ENCODE measurements at places on chromosomes 7 and 10.

GRCh38 chr10:45034301-45034700, 33.6 kb downstream of the ZNF22 start:
- no peak for DNase-seq

GRCh38 chr10:58757352-58758065, 244.8 kb downstream of the BICC1 start:
- no peak for DNase-seq

- no peak for DNase-seq
Observed at GRCh38 chr7:30249986-30250774, 34.2 kb upstream of the ZNRF2 start.

DNA sequence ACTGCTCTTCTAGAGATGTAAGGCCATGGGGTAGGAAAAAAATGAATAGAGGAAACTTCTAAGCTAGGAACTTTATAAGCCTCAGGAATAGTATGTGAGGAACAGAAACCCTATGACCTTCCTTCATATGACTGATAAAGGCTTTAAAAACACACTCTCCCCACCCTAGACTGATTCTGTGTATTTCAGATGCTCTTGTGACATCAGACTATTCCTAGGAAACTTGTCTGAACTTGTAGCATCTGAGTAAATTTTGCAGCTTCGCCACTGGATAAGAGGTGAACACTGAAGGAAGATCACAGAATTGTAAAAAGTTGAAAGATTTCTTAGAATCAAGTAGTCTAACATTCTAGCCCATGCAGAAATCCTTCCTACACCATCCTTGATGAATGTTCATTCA, 31.0 kb upstream of the CBLL1 start:
- no peak for DNase-seq

DNA sequence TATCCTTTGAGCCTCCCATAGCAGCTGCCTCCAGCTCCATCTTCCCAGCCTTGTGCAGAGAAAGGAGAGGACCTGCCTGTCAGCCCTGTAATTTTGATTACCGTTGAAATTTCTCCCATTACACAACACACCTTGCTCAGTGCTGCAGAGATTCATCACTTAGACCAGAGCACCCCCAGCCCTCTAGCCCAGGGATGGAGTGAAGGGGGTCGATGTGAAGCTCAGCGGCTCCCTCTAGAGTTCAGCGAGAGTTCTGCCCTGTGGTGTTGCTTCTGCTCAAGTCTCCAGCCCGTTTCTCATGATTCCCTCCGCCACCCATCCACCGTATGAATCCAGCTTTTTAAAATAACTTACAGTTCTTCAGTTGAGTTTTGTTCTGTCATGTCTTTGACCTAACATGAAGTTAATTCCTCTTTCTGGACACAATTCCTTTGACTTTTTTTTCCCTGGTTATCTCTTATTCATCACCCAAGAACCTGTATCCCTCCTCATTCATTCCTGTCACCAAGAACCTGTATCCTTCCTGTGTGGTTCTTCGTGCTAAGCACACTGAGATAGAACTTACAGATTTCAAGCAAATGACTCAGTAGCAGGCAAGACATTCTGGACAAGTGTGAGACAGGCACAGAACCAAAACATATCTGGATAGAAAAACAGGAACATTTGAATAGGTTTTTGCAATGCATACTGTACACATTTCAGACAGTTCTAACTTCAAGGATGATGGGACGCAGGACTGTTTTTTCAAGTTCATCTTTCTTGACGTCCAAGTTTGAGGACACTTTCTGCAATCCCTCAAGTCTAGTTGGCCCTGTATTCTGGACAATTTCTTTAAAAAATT, 35.0 kb upstream of the ZNF32 start:
- no peak for DNase-seq

- DNase-seq = no peak
Observed at GRCh38 chr7:27435461-27435860, 192.9 kb downstream of the EVX1 start.

GRCh38 chr7:149822353-149822943, 15.7 kb upstream of the ZNF862 start:
- DNase-seq = no peak

GRCh38 chr10:4450981-4451908, 374.8 kb upstream of the AKR1E2 start:
- DNase-seq = no peak

DNA sequence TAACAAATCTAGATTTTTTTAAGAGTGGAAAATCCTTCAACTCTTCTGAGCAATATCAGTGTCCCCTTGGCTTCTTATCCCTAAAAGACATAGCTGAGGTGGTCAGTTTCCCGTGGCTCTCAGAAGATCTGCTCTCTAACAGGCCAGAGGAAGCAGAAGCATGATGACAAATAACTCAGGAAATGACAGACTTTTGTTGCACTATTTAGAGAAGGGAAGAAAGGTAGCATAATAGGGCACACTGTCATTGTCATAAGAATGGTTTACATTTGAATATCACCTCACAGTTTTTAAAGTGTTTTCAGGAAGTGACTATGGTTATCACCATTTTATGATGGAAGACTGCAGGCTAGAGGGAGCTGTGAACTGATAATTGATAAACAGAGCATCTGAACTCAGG, 33.6 kb upstream of the RAPGEF5 start:
- no peak for DNase-seq

- peak; percentile 64 for DNase-seq
Observed at GRCh38 chr7:23696916-23697441, 13.0 kb upstream of the STK31 start.

GRCh38 chr10:30596013-30596412, 33.5 kb downstream of the LYZL2 start:
- DNase-seq = no peak

- no peak for DNase-seq
Observed at GRCh38 chr10:117047947-117048346, 43.0 kb upstream of the SHTN1 start.

DNA sequence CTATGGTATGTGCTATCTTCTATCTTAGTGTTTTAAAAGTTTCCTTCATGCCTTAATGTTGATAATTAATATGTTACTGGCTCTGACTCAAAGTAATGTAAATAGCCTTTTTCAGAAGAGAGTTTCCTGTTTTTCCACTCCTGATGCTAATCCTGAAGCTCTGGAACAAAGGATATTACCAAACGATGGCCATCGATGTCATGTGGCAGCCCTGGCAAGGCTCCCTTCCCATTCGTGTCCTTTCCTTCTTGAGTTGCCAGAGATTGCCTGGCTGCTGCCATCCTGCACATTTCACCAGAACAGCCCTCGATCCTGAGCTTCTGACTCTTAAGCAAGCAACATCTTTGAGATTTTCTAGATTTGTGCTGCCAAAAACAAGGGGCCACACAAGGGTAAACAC, 46.0 kb downstream of the RNF133 start:
- DNase-seq = no peak

DNA sequence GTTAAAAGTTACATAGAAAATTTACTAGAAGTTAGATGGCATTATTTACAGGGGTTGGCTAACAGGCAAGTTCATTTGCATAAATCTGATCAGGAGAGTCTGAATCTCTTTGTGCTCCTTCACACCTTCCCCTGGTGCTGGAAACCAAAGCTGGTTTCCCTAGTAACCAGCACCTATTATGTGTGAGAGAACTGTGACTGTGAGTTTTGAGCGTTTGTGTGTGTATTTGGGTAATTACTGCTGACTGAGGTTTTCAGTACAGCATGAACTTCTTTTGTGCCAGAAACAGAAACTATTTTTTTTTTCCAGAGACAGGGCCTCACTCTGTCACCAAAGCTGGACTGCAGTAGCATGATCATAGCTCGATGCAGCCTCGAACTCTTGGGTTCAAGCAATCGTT, 10.3 kb upstream of the IFIT1B start:
- no peak for DNase-seq

DNA sequence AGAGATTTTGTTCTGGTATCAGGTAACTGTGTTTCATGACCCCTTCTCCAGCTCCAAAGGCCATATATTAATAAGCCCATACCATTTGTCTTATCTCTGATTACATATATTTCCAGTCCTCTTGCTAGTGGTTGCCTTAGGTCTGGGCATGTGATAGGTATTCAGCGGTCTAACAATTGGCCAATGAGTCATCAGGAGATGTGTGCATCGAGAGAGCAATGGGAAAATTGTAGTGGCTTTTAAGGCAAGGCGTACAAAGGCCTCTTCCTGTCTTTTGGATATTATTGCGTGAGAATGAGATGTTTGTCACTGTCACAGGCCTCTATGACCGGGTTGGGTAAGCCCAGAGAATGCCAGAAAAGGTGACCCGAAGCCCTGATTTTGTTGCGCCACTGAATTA, 38.6 kb upstream of the SFRP5 start:
- no peak for DNase-seq

- no peak for DNase-seq
Observed at GRCh38 chr7:144036302-144036885, 12.4 kb upstream of the OR2A5 start.

GRCh38 chr10:110368556-110368955, 63.8 kb upstream of the SMNDC1 start:
- DNase-seq = no peak

- DNase-seq = no peak
Observed at GRCh38 chr10:79131836-79132631, 63.3 kb downstream of the ZMIZ1 start.

DNA sequence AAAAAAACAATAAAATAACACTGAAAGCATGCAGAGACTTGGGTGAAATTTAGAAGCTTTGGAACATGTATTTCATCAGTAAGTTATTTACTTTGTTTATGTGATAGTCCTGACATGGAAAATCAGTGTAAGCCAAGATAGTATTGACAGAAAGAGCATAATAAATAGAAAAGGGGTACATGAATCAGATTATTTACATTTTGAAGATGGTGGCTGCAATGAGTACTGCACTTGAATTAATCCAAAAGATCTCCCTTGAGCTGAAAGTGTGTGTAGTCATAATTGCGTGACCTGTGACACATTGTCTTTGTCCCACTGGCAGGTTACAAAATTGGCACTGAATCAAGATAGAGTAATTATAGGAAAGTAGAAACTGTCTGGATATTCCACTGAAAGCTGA, 562.9 kb downstream of the GFRA1 start:
- DNase-seq = no peak

GRCh38 chr7:121620206-121620605, 224.1 kb upstream of the FAM3C start:
- DNase-seq = no peak
